ENCODE measurements at places on chromosomes 13 and 19.

DNA sequence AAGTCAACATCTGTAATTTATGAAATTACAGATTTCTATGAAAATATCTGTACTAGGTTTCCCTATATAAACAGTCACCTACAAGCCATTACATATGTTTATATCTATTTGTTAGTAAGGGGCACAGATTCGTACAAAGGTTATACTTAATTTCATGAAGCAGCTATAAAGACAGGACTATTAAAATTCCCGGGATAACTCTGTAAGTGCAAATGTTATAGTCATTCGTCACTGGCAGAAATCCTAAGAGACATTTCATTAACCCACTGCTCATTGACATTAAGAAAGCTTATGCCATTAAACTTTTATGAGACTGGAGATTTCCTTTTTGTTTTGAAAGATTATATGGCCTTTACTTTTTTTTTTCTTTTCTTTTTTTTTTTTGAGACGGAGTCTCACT lies 122.9 kb downstream of the MYO16 start:
- no peak for DNase-seq

DNA sequence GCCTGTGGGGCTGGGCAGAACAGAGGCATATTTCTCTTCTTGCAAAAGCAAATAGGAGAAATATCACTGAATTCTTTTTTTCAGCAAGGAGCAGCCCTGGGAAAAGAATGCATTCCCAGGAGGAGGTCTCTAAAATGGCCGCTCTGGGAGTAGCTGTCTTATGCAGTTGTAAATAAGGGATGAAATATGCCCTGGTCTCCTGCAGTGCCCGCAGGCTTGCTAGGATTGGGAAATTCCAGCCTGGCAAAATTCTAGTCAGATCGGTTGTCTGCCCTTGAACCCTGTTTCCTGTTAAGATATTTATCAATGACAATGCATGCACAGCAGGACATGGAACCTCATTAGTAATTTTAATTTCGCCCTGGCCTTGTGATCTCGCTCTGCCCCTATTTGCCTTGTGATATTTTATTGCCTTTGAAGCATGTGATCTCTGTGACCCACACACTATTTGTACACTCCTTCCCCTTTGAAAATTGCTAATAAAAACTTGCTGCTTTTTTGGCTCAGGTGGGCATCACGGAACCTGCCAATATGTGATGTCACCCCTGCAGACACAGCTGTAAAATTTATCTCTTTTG lies 1993.2 kb downstream of the PCDH9 start:
- DNase-seq = no peak

DNA sequence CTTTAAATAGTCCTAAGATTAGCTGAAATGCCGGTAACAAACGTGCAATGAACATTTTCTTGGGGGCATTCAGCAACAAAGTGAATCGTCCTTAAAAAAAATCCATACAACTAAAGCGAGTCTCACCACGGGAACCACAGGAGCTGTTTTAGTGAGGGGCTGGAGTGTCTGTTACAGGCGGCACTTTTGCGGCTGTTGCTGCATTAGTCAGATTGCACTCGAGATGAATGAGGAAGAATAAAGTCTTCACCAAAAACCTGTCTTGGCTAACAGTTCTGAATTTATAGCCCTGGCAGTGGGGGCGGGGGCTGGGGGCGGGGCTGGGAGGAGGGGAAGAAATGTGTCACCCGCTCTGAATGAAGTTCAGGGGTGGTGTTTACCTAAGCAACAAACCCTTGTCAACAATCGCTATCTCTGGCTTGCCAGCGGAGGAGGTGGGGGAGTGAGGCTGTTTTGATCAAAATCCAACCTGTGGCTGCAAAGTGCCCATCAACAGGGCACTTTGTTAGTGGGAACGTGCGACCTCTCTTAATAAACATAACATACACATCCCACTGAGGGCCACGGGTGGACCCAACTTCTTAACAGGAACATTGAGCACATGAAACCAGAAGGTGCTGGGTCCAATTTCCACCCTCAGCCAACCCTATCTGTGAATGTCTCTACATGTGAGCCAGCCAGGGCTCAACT lies 44.5 kb downstream of the RFX2 start:
- DNase-seq = no peak

- DNase-seq = no peak
Measured at GRCh38 chr13:40613192-40613818, 53.1 kb downstream of the FOXO1 start.

DNA sequence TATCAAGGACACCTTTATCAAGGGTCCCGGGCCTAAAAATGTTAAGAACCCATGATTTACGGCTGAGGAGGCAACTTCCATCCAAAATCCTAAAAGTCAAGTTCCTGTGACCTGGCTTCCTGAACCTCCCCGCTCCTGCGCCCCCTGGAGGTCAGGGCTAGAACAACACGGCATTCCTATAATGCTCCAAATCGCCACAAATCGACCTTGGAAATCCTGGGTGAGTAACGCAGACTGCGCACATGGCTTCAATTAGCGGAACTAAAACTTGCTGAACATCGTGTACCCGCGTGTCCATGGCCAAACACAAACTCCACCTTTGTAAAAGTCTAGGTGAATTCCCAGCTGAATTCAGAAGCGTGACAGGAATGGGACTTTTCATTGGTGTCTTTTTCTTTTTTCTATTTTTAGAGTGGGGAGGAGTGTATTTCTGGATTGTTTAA lies 4.3 kb upstream of the C5AR1 start:
- DNase-seq = peak; percentile 92

DNA sequence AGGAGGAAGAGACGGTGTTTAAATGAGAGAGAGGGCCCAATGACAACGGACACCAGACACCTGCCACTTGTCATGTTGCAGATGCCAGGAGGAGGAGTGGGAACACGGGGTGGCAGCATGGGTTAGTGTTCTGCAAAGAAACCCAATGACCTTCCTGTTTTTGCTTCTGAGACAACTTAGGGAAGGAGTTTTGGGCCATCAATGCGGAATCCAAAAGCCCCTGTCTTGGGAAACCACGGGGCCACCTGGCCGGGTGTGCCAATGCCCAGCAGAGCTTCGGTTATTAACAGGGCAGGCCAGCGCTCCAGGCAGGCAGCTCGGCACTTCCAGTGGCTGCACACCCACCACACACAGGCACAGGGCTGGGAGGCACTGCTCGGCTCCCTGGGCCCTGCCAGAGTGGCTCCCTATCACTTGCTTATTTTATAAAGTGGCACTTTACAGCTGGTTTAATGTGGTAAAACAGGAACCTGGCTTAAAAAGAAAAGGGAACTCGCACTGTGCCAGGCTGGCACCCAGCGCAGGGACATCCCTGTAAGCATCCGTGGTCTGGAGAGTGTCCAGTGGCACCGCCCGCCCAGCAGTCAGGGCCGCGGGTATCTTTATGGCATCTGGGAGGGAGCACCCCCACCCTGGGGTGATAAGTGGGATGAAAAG lies 19.1 kb downstream of the ELL start:
- no peak for DNase-seq

- DNase-seq = peak; percentile 79
Measured at GRCh38 chr13:87123987-87124784, 547.0 kb upstream of the SLITRK5 start.

DNA sequence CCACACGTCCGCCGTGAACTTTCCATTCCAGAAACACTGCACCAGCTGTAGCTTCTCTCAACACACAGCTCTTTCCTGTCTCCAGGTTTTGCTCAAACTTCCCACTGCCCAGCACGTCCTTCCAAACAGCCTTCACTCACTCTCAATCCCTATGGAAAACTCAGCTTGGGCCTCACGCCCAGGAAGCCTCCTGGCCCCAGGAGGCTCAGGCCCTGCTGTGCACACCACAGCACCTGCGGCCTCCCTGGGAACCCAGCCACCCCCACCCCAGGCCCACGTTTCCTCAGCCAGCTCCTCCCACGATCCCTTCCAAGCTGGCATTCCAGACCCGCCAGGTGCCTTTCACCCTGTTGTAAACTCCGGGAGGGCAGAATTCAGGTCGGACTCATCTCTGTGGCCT lies 35.2 kb downstream of the C13orf46 start:
- no peak for DNase-seq

GRCh38 chr19:18859676-18860301 lies 28.0 kb downstream of the UPF1 start:
- DNase-seq = no peak

DNA sequence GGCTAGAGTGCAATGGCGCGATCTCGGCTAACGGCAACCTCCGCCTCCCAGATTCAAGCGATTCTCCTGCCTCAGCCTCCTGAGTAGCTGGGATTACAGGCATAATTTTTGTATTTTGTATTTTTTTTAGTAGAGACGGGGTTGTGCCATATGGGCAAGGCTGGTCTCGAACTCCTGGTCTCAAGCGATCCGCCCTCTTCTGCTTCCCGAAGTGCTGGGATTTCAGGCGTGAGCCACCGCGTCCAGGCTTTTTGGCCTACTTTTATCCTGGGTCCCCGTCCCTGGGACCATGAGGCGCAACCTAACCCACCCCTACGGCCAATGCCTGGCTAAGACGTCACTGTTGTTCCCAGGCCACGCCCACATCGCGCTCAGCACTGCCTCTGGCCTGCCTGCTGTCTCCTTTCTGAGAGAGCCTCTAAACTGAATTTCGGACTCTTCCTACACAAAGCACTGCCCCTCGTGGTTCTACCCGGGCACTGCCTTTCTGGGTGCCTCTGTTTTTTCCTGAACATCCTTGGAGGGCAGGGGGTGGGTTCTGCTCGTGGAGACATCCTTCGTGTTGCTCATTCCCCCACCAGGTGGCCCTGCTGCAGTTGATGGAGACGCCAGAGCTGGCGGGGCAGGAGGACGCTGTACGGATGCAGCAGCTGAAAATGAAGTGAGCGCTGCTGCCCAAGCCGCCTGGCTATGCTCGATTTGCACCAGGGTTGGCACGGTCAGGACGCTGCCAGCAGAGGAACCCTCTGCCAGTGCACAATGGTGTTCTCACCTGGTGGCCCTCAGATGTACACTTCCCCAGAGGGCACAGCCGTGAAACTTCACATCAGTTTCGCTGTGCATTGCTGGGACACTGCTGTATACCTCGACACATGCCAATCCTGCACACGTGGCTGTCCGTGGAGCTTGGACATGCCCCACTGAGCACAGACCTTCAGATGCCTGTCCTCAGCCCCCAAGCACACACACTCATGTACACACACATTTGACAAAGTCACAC lies 2.0 kb downstream of the REX1BD start:
- DNase-seq = no peak

GRCh38 chr19:48258350-48258749 lies 2.6 kb upstream of the CARD8 start:
- DNase-seq = no peak

GRCh38 chr19:11538232-11539036 lies at the start of gene CNN1:
CNN1 (plus strand) TSS chr19:11538851; CDS start chr19:11538928, 77 bp downstream.
- peak; percentile 28 for DNase-seq

DNA sequence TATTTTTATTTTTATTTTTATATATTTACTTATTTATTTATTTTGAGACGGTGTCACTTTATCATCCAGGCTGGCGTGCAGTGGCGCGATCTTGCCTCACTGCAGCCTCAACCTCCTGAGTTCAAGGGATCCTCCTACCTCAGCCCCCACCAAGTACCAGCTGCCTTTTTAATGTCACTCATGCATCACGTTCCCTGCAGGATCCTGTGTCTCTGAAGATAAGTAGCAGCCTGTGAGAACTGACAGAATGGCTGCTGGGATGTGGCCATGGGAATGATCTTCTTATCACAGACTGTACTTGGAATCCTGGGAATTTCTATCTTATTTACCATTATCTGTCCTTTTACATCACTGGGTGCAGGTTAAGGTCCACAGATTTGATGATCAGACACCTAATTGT lies 9.2 kb upstream of the ZNF761 start:
- DNase-seq = no peak

DNA sequence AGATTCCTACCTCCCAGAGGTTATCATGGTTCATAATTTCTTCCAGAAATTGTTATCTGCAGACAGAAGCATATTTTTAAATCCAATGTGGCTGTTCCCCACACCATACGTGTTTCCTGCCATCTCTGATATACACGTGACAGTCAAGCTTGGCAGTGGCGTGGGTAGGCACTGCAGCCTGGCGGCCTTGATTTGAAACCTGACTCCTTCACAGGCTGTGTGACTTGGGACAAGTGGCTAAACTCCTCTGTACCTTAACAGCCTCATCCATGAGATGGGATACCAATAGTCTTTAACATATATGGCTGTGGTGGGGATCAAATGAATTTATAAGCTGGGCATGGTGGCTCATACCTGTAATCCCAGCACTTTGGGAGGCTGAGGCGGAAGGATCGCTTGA lies 33.2 kb downstream of the DPF1 start:
- no peak for DNase-seq

DNA sequence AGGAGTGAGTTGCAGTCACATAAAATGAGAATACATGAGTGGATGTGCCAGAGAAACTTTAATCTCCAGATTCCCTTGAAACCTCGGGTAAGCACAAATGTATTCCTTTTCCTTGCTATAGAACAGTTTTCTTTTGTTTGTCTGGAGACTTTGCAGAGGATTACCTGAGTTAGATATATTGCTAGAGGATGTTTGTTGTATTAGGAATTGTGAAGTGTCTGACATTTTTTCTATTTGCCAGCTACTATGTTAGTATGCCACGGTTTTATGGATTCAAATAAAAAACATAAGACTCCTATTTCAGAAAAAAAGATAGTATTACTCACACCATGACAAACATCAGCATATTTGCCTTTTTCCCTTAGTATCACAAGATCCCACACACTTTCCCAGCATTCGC lies 844.9 kb upstream of the SLITRK5 start:
- DNase-seq = no peak

- DNase-seq = no peak
Measured at GRCh38 chr19:48630296-48631063, 6.7 kb downstream of the DBP start.

GRCh38 chr13:111898956-111899713 lies 167.8 kb upstream of the SOX1 start:
- DNase-seq = no peak

DNA sequence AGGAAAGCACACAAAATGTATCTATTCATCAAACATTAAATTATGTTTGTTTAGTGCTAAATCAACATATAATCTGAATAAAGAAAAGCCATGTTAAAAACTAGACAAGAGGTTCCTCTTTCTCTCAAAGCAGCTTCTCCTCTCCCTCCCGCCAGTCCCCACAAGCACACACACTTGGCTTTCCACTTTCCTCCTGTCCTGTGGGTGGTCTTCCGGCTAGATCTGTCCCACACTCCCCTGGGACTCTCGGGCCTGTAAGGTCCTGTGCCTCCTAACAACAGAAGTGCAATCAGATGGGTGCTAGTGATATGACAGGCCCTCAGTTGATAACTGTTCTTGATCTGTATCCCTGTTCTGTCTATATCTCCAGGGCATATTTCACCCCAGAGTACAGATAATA lies 45.6 kb upstream of the RAP2A start:
- no peak for DNase-seq

GRCh38 chr13:110332750-110333149 lies 25.7 kb downstream of the COL4A2 start:
- DNase-seq = no peak

- no peak for DNase-seq
Measured at GRCh38 chr19:36151144-36152018, 866 bp downstream of the COX7A1 start.

- no peak for DNase-seq
Measured at GRCh38 chr13:25469169-25469525, 97.4 kb downstream of the ATP8A2 start.

- no peak for DNase-seq
Measured at GRCh38 chr19:5246554-5247155, 94.0 kb downstream of the PTPRS start.

Data from AG09319 (cell line).